CD4-positive, alpha-beta T cell treated with Interleukin-12 subunit alpha and Interleukin-12 subunit beta, for 1 hour (primary cell): ENCODE measurements at places on chromosomes 4 and X.
A peak's percentile ranks its signal among the peaks of the same experiment; 100 is the strongest.

DNA sequence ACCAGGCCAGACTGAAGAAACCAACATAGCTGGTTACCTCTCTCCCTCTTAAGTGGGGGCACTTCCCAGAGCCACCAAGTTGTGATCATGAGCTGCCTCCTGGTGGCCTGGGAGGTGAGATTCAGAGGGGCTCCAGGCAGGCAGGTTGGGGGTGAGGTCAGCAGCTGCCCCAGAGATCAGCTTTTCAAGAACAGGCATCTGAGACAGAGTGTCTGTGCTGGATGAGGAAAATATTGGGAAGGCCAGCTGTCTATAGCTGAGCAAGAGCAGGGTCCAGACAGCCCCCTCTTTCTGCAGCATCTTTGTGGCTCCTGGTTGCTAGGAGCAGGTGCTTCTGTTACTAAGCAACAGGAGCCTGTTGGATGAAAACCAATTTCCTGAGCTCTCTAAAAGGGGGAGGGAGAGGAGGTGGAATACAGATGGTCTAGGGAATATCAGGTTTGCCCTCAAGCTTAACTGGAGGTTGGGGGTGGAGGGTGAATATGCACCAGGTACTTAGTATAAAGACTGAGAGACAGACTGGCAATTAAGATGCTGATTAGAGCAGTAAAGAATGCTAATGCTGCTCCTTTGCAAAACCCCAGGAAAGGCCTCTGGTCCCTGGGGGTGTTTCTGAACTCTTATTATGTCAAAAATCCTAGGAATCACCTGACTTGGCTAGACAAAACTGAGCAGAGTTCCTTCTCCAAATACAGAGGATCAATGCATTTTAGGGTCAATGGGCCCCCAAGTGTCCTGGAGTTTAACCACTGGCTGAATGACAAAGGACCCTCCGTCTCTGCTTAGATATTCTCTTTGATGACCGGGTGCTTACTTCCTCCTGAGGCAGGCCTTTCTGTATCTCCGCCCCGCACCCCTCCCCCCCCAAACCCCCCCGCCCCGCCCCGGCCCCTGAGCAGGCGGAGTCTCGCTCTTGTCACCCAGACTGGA lies 21.4 kb downstream of the ZCCHC13 start:
- no peak for DNase-seq

GRCh38 chr4:19117022-19117421 lies 1095.5 kb upstream of the LCORL start:
- DNase-seq, result no peak

DNA sequence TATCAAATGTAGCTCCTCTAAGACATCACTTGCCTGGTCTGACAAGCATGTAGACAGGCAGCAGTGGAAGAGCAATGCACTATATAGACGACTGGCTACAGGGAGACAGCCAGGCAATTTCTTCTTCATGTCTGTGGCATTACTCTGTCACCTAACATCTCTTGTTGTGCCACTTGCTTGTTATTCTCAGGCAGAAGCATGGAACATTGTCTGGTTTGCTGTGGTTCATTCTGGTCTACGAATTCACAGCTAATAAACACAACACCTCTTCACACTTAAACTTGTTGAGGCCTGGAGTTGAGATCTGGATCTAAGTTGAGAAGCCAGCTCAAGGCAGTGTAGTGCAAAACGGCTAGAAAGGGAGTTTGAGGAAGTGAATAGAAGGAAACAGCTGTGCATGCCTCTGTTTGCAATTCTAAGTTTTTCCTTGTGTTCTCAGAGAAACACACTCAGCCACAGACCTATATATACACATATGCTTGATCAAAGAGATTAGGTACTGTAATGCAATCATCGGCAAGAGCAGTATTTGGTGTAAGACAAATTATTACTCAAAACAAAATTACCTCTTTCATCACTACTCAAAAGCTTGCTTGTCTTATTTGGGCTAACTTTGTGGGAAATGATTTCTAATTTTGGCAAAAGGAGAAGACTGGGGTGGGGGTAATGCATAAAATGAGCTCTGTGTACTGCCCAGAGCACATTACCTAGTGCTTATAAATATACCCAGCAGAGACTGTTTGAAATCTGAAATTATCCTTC lies 243.8 kb downstream of the PPP3CA start:
- DNase-seq, result no peak

DNA sequence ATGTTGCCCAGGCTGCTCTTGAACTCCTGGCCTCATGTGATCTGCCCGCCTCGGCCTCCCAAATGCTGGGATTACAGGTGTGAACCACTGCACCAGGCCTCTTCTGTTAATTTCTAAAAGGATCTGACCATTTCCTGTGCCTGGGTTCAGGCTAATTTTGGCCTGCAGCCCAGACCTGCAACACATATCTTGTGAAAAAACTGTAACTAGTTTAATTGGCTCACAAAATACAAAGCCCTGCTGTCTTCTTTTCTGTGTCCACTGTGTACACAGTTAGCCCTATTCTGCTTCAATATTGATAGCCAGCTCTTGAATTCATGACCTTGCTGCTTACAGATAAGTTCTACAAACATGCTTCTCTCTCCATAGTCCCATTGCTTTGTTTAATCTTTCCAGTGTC lies 753.5 kb downstream of the PDHA2 start:
- no peak for DNase-seq

DNA sequence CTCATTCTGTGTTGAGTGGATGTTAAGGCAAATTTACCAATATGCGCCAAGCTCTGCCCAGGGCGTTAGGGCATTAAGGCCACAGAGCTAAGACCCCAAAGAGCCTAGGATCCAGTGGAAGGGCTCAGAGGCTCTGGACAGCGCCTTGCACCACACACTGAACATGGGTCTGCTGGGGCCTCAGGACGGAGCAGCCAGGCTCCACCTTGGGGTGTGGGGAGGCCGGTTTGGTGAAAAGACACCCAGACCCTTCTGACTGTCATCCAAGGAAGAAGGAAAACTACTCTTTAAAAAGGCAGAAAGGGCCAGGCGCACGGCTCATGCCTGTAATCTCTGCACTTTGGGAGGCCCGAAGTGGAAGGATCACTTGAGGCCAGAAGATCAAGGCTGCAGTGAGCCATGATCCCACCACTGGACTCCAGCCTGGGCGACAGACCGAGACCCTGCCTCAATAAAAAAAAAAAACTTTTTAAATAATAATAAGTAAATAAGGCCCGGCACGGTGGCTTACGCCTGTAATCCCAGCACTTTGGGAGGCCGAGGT lies 1.3 kb upstream of the MRFAP1 start:
- no peak for DNase-seq

DNA sequence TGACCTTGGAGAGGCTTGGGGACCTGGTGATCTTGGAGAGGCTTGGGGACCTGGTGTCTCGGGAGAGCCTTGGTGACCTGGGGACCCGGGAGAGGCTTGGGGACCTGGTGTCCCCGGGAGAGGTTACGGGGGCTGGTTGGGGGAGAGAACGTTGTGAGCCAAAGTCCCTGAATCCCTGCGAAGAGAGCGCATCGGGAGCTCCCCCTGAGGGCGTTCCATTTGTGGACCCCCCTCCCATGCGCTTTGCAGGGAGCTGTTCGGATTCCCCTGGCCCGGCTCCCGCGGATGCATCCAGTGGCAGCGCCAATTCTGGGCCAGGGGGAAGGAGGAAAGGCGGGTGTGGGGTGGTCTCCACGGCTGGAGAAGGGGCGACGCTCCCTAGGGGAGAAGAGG lies 13.3 kb downstream of the SHOX start:
- DNase-seq, result no peak

- DNase-seq, result peak; percentile 63
Measured at GRCh38 chr4:75995727-75996126, 5.0 kb upstream of the SDAD1 start.

DNA sequence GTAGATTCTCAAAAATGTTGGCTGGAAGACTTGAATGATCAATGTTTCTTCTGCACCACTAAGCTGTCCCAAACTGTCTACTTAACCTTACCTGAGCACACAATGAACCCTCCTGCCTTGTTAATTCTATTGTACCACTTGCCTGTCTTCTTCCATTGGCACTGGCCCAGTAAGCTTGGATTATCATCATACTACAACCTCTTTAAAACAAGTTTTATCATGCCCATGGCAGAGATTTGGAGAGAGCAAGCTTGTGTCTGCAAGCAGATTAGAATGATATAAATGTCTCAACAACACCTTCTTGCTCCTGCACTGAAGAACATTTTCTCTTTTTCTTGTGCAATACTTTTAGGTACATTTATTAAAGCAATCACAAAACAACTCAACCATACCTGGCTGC lies 74.0 kb upstream of the VMA21 start:
- no peak for DNase-seq

DNA sequence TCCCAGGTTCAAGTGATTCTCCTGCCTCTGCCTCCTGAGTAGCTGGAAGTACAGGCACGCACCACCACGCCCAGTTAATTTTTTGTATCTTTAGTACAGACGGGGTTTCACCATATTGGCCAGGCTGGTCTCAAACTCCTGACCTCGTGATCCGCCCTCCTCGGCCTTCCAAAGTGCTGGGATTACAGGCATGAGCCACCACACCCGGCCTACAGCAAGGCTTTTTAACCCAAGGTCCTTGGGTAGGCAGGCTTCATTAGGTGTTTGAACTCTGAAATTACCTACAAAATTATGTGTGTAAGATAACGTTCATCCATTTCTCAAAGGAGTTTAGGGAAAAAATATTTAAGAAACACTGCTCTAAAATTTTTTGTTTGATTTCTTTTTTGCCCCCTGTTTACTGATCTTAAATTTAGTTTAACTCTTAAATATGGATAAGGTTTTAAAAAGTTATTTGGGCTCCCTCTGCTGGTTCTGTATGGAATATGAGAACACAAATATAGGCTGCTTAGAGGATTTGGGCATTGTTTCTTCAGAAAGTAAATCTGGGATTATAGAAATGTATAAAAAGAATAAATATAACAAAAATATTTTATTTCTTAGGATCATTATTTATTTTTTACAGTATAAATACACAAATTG lies 92.8 kb downstream of the CBR4 start:
- DNase-seq, result peak; percentile 13

DNA sequence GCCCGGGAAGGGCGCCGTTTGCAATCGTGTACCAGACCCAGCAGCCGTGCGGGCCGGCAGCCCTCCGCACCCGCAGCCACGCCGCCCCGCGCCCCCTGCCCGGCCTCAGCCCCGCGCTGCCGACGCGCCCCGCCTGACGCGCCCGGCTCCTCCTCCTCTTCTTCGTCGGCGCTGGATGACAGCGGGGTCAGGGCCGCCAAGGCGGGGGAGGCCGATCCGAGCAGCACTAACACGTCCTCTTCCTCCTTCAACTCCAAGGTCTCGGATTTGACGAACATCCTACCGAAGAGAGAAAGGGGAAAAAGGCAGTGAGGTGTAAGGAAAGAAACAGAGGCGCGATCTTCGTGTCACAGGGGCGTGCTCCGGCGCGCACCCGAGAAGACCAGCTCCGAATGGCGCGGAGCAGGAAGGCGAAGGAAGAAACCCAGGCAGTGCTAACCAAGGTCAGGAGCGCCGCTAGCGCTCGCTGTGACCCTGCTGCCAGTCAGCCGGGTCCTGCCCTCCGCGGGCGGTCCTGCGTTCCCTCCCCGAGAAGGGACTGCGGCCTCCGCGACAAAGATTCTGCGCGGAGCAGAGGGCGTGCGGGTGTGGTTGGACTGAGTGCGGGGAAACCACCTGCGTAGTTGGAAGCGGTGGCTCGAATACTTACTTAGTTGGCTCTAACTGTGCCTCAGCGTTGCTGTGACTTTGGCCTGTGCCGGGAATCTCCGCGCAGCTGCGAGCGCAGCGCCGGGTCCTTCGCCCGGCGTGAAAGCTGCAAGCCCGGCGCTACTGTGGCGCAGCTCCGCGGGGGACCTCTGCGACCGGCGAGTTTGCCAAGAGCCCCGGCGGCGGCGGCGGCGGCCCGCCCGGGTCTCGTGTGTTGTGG lies 548 bp downstream of the NEUROG2 start:
- DNase-seq, result peak; percentile 41

GRCh38 chr4:19429684-19430083 lies 822.0 kb upstream of the SLIT2 start:
- no peak for DNase-seq

DNA sequence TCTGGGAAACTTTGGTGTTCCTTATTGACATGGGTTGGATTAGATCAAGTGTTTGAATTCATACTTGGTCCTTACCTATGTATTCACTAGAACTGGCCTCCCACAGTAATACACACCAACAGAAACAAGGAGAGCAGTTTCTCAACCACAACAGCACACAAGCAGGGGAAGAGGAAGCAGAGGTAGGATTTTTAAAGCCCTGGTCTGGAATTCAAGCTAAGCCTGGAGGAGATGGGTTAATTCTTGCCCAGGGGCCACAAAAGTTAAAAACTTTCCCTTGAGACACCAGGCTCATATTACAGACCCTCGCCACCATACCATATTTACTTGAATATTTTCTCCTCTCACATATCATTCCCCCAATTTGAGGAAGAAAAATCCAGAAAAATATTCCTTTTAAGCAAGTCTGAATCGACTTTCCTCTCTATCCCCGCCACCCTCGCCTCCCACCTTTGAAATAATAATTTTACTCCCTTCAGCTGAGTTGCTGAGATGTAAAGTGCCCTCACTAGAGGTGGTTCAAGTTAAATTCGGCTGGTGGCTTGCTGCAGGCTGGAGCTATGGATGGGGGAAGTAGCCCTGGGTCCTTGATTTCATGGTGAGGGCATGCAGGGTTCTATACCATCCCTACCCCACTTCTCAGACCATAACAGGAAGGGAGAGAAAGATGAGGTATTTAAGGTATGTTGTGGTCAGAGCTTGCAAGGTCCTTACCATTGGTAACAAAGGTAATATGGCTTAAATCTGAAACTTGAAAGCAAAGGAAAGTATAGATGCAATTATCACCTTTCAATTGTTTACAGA lies 440.2 kb downstream of the INPP4B start:
- DNase-seq, result no peak

DNA sequence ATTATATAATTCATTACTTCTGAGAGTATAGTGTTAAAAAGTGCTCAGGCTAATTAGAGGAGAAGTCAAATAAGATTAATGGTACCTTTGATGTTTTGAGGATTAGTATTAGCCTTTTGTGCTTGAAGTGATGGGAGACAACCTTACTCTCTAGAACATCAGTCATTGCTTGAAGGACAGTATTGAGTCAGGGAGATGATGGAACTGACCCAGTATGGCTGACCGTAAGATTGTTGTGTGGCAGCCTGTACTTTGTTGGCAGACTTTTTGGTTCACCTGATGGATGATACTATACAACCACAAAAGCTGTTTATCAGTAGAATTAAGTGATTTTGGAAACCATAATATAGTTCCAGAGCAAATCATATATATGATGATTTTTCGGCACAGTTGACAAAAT lies 9.9 kb downstream of the OGT start:
- no peak for DNase-seq

- no peak for DNase-seq
Measured at GRCh38 chrX:110310000-110310790, 7.7 kb downstream of the AMMECR1 start.

DNA sequence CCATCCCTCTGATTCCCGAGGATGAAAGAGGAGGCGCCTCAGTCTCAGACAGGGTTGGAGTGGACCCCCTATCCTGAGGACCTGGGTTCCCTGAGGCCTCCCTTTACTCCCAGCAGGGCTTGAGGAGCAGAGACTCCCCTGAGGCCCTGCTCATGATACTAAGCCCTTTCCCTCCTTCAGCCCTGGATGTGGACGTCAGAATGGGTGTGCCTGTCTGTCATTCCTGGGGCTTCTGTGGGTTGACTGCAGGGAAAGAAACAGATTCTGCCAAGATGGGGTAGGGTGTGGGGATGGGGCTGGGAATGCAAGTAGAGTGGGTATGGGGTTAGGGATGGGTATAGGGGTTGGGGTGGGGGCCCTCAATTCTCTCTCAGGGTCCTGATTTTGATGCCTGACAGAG lies 21.1 kb downstream of the MAGEA10 start:
- DNase-seq, result no peak
